ENCODE measurements at places on chromosomes 5 and 9. TPM values are rescaled to one million over a fixed set of nuclear protein-coding genes. Genes with fewer than 3 reads are reported as not detected.
A peak's percentile ranks its signal among the peaks of the same experiment; 100 is the strongest.

- peak; percentile 77 for DNase-seq
These were observed 49.9 kb downstream of the SHB start for GRCh38 chr9:38018958-38019602.

GRCh38 chr5:59828623-59829022, 64.9 kb downstream of the PDE4D start:
- no peak for DNase-seq

DNA sequence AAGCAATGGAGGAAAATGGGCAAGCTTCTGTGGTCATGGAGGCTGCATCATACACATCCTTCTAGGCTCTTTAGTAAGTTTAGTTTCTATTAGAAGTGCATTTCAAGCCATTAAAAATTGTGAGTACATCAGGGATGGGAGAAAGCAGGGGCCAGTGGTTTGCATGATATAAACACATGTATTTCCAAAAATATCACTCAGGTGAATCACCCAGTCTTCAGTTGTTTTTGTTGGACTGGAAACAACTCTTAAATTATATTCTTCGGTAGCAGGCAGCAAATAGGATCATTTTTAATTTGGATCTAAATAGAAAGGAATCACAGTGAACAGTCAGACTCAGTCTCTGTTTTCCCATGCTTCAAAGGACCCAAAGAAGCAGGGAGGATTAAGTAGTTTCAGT, 657.9 kb downstream of the TLR4 start:
- peak; percentile 57 for DNase-seq

DNA sequence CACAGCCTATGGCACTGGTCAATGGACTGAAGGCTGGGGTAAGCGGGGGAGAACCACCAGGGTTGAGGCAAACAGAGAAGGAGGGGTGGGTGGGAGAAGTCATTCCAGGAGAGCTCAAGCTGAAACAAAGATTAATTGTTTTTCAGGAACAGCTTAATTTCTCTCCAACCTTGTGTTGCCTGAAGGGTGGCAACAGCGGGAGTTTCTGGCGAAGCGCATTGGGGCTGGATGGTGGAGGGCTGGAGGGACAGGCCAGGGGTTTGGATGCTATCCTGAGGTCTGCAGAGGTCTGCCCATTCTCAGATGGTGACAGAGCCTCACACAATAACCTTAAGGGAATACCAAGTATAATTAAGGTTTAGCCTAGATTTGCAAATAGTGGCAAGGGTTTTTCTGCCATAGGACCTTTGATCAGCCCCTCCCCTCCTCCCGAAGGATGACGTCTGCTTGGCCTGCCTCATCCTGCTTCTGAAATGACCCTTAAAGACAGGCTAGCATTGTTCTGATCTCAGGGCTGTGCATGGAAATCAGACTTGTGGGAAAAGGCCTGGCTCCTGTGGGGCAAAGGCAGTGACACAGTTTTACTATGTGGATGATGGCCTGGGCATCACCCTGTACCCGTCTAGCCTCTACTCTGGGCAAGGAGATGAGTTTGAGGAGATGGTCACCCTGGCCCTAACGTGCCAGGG, 32.7 kb downstream of the PSD2 start:
- DNase-seq = no peak

- peak; percentile 25 for DNase-seq
These were observed at the start of gene ESM1 for GRCh38 chr5:54985301-54986268. TSS of gene ESM1 (minus strand) at chr5:54985593. CDS start at chr5:54985517, 76 bp downstream.

Gene FXN
- 3.0 TPM for total RNA-seq

GRCh38 chr9:136703276-136703860, 9.0 kb upstream of the DIPK1B start:
- DNase-seq = no peak

DNA sequence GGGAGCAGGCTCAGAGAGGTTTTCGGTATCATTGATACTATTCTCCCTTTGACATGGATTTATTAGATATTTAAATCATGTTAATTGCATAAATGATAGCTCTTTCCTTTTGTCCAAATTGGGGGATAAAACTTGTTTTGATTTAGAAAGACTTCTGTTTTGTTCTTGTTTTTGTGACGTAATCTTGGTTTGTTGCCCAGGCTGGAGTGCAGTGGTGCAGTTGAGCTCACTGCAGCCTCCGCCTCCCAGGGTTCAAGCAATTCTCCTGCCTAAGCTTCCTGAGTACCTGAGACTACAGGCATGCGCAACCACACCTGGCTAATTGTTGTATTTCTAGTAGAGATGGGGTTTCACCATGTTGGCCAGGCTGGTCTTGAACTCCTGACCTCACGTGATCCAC, 7.1 kb downstream of the MAT2B start:
- DNase-seq = no peak

Gene NR5A1
- not detected for total RNA-seq

Gene AMBP
- total RNA-seq = 4.6 TPM

- DNase-seq = no peak
These were observed 439 bp upstream of the DDX46 start for GRCh38 chr5:134758176-134758503.

DNA sequence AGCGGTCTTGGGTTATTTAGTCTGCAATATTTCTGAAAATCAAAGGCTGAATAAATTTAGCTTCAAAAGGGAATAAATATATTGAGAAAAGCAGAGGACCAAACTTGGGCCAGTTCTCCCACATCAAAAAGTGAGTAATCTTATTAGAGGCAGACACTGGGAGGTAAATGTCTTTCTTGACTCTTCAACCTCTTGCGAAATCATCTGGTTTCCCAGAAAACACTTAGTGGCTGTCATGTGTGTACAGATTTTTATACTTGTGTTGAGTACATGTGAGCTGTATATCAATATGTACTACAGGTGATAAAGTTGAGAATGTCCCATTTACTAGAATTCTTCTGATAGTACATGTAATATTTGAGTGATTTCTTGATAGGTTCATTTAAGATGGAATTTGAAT, 454.9 kb downstream of the PRR16 start:
- no peak for DNase-seq

Gene ACTL7B
- total RNA-seq = not detected

DNA sequence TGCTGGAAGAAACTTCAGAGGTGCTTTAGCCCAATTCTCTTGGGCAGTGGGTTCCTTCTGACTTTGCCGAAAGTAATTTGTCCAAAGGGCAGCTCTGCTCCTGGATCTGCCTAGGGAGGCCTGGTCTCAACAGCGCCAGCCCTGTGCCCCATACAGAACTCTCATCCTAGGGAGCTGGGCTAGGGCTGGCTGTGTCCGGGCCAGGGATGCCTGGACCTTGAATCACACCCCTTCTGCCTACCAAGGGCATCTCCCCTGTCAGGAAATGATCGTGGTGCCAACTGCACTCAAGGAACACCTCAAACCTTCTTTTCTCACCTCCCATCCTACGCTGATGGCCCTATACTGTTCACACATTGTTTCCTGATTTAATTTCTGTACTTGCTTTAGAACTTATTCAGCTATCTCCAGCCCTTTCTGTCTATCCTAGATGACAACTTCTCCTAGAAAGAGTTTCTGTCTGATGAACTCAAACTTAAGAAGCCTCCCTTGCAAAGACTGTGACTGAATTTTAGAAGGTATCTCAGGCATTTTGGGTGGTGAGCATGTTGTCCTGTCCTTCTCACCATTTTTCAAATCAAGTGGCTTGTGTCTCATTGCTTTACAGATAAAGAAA, 37.4 kb upstream of the NFIB start:
- DNase-seq = no peak

Gene OBP2B
- total RNA-seq = not detected

- DNase-seq = no peak
These were observed 114.5 kb downstream of the UGCG start for GRCh38 chr9:112011051-112011620.

Gene GBGT1
- total RNA-seq = 1.3 TPM

DNA sequence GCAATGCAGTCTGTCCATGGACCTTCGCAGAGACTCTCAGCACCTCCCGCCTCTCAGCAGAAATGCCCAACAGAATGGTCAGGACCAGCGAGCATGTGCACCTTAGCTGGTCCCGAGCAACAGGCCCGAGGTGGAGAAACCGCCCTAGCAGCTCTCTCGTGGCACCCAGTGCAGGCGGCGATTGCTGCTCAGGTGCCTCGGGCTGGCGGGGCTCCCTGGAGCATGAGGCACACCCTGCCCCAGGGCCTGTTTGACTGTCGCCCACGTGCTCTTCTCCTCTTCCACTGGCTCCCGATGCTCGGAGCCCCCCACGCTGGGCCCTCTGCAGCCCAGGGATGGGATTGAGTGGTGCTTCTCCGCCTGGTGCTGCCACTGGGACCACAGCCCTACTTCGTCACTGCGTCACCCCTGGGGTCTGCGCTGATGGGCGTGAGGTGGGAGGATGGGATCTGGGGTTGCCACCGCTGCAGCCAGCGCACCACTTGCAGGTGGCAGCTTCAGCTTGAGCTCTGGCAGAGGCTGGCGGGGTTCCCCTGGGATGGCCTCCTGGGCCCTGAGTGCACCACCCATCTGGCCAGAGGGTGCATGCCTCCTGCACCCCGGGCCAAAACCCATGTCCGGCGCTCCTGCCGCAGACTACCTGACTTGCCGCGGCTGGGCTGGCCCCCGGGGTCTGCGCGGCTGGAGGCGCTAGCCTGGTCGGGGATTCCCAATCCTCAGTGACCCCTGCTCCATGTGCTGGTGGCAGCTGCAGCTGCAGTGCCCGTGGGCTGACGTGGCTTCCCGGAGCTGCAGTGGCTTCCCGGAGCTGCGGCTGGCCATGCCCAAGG, 244.2 kb downstream of the FOXD4L6 start:
- no peak for DNase-seq

- no peak for DNase-seq
These were observed 3.5 kb downstream of the CSF1R start for GRCh38 chr5:150082889-150083288.

GRCh38 chr5:179821298-179822058, 773 bp downstream of the SQSTM1 start:
- DNase-seq = peak; percentile 91

Gene PRDM9
- not detected for total RNA-seq

- DNase-seq = peak; percentile 71
These were observed 49.1 kb upstream of the EXOC3 start for GRCh38 chr5:393846-394275.

DNA sequence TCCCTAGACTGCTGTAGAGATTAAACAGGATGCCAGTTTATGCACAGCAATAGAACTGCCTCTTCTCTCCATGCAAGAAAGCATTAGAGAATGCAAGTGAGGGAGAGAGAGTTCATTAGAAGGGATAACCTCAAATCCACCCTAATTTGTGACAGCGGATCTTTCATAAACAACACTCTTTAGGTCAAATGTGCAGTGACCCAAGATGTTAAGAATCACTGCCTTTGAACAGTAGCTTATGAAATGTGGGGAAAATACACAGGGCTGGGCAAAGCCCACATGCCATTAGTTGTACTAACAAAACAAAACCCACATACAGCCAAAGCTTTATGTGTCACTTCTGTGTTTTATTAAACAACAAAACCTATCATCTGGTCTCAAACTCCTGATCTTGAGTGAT, 36.2 kb upstream of the POU4F3 start:
- DNase-seq = no peak

Gene MARVELD2
- 2.5 TPM for total RNA-seq

- DNase-seq = no peak
These were observed 6.3 kb downstream of the UCK1 start for GRCh38 chr9:131524665-131525315.

DNA sequence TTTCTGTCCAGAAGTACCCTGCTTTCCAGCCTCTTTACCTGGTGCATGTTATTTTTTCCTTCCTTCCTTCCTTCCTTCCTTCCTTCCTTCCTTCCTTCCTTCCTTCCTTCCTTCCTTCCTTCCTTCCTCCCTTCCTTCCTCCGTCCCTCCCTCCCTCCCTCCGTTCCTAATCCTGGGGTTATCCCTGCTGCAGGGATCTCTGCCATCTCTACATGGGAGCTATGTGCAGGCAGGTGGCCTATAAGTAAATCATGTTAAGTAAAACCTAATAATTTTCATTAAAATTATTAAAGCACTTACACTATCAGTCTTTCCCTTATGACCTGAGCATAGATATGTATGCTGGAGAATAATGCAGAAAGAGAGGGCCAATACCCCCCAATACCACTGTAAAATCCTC, 351.9 kb downstream of the ZSWIM6 start:
- DNase-seq = no peak

- DNase-seq = peak; percentile 11
These were observed 70.2 kb upstream of the CDH6 start for GRCh38 chr5:31122998-31123951.

Gene SLC6A19
- total RNA-seq = not detected

DNA sequence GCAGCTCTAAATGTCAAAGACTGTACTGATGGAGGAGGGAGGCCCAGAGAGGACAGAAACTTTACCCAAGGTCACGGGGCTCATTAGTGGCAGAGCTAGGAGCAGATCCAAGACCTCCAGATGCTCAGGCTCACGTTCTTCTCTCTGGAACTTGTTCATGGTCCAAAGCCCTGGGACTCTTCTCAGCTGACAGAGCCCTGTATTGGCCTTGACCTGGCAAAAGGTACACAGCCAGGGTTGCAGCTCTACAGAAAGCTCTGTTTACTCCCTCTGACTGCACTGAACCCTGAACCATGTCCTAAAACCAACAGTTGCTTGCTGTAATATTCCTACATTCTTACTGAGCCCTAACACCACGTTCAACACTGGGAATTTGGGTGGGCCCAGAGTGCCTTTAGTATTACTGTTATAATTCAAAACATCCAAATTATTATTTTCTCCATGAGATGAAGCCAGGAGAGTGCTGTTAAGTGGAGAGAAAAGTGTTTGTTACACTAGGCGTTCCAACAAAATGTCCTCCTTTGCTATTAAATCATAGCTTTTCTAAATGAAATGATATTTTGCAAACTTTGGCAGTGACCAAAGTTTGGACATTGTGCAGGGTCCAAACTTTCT, 602.4 kb upstream of the CLINT1 start:
- no peak for DNase-seq

DNA sequence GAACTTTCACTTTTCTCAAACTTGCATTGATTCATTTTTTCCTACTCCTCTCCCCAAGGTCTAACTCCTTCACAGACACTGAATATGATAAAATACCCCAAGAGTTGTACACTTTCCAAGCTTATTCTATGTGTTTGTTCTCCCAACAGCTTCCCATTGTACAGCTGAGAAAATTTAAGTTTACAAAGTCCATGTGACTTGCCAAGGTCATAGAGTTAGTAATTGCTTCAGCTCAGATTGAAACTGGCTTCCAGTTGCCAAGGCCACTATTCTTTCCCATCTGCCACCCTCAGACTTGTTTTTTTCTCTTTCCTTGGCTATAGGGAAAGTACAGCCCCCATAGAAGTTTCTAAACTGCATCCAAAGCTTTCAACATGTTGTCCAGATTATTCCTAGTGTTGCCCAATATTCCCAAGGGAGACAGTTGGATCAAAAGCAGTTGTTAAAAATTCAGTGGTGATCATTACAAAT, 34.8 kb downstream of the TNFSF8 start:
- DNase-seq = no peak

All from RPMI7951 (cell line).